Dermis blood vessel endothelial cell (primary cell): ENCODE measurements at places on chromosomes 1 and 21. TPM values are rescaled to one million over a fixed set of nuclear protein-coding genes. Genes with fewer than 3 reads are reported as not detected.

The BCAR3 gene
- 47.1 and 50.5 TPM in 2 replicates for total RNA-seq

The PARK7 gene
- total RNA-seq: 226 and 230 TPM in 2 replicates

The DIRAS3 gene
- total RNA-seq: 0.65 and 0.85 TPM in 2 replicates

GRCh38 chr1:97816927-97817326 lies 103.9 kb downstream of the DPYD start:
- DNase-seq: no peak

- DNase-seq: no peak
Measured at GRCh38 chr1:198549866-198550265, 9.4 kb upstream of the ATP6V1G3 start.
